ENCODE measurements at places on chromosomes 12 and 14. TPM values are rescaled to one million over a fixed set of nuclear protein-coding genes. Genes with fewer than 3 reads are reported as not detected.
A peak's percentile ranks its signal among the peaks of the same experiment; 100 is the strongest.

DNA sequence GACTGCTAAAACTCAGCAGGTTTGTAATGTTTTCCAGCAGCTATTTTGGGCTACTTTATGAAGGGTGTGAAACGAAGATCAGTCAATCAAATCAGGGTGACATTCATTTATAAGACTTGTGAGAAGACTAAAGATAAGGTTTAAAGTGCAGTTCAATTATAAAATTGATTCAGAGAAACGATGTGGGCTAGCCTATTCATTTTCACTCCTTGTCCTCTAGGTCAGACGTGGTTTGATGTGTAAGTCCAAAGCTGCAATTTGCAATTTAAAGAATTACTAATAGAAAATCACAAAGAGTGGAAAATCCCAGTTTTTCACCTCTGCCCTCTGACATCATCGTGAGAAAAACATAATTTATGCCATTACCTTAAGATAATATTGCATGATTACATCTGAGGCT lies 243.5 kb upstream of the NOVA1 start:
- DNase-seq: no peak

- DNase-seq: no peak
Measured at GRCh38 chr12:92810370-92810769, 107.6 kb downstream of the PLEKHG7 start.

DNA sequence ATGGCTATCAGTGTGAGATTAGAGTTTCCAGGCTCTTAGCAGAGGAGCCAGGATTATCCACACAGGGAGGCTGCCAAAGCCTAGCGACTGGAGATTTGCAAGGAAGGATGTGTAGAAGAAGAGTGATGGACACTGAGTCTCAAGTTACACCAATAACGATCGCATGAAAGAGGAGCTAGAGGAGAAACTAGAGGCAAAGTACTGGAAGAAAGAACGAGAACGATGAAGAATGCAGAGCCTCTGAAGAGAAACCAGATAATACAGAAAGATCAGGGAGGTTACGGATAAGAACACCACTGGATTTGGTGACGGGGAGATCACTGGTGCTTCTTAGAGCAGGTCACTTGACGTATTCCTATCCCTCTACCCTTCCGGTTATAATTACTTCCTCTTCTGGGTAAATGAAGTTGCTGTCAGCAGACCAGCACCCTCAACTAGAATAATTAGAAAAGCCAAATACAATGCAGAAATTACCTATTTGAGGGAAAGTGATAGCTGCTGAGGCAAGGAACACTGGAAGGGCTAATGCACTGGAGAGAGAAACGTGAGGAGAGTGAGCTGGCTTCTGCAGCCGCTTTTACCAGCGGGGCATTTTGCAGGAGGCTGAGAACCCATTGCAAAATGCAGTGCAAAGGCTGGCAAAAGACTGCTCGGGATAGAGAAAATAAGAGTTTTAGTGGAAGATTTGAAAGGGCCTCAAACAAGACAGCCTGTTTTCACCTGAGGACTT lies 93.1 kb upstream of the HIF1A start:
- no peak for DNase-seq

DNA sequence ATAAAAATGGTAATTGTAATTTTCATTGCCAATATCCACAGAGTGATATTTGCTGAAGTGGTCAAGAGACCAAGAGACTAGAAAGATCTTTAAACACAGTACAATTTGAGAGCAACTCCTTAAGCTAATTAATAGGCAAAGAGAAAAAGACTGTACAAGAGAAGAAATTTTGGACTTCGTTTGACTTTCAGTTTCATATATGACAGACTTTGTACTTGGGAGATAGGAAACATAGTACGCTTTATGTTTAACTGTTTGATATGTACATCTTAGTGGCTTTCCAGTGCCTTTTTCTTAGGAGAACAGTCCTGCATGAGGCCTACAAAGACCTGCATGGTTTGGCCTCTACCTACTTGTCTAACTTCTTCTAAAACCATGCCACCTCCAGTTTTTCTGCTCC lies 1118.1 kb downstream of the TRHDE start:
- no peak for DNase-seq

GRCh38 chr12:32032205-32032810 lies 73.1 kb downstream of the RESF1 start:
- no peak for DNase-seq

DNA sequence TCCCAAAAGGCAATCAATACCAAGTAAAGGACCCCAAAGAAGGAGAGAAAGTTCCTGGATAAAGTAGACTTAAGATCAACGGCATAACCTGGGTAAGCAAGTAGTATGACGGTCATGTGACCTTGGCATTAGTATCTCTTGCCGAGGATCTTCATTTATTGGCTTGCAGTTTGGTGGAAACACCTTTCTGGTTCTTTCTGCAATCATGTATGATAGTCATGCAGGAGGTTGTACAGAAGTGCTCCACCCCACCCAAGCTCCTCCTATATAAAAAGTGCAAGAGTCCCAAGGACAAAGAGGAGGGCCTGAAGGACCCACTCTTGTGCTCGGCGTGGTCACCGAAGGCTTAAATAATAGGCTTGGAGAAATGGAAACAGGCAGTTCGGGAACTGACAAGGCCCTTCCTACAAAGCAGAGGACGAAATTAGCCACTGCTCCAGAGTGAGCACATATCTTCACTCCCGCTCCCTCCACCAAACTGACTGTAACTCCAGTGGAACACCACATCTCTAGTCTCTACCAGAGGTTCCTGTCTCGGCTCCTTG lies 750 bp downstream of the CS start:
- DNase-seq: peak; percentile 72

- no peak for DNase-seq
Measured at GRCh38 chr14:25102788-25103187, 52.8 kb upstream of the STXBP6 start.

DNA sequence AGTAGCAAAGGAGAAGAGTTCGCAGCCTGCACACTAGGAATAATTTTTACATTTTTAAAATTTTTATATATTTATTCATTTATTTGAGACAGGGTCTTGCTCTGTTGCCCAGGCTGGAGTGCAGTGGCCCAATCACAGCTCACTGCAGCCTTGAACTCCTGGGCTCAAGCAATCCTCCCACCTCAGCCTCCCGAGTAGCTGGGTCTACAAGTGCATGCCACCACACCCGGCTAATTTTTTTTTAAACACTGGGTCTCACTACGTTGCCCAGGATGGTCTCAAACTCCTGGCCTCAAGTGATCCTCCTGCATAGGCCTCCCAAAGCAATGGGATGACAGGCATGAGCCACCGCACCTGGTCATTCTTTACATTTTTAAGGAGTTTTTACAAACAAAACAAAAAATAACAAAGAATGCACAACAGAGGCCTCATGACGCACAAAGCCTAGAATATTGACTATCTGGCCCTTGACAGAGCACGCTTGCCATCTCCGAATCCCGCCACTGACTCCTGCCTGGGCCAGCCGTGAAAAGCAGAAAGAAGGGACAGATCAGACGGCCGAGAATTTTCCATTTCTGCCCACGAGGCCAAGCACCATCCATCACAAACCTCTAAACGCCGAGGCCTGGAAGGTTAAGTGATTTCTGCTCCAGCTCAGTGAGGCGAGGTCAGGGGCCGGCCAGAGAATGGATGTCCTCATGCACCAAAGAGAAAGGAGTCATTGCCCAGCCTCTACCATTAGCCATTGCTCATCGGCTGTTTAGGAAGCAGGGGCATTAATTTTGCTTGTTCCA lies 120.0 kb downstream of the SCARB1 start:
- no peak for DNase-seq

DNA sequence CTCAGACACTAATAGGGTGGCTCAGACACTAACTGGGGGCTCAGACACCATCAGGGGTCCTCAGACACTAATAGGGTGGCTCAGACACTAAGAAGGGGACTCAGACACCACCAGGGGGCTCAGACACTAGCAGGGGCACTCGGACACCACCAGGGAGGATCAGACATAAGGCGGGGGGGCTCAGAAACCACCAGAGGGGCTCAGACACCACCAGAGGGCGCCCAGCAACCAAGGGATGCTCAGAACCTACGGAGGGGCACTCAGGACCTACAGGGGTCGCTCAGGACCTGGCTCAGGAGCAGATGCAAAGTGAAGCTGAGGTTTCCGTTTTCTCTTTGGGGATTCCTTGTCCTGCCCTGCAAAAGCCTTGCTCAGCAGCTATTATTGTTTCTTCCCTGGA lies 448.5 kb downstream of the TMEM121 start:
- DNase-seq: peak; percentile 46

GRCh38 chr12:29025937-29026336 lies 123.1 kb upstream of the FAR2 start:
- DNase-seq: no peak

- no peak for DNase-seq
Measured at GRCh38 chr12:83322809-83323208, 636.1 kb downstream of the TMTC2 start.

- no peak for DNase-seq
Measured at GRCh38 chr14:56796259-56796658, 14.0 kb downstream of the OTX2 start.

DNA sequence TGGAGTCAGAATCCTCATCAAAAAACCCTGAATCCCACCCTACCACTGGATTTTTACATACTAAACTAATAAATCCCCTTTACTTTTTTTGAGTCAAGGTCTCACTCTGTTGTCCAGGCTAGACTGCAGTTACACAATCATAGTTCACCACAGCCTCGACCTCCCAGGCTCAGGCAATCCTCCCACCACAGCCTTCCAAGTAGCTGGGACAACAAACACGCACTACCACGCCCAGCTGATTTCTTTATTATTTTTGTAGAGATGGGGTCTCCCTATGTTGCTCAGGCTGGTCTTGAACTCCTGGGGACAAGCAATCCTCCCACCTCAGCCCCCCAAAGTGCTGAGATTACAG lies 24.3 kb downstream of the SPTSSA start:
- DNase-seq: no peak

- no peak for DNase-seq
Measured at GRCh38 chr14:21820631-21821030, 147.0 kb upstream of the OR4E1 start.

DNA sequence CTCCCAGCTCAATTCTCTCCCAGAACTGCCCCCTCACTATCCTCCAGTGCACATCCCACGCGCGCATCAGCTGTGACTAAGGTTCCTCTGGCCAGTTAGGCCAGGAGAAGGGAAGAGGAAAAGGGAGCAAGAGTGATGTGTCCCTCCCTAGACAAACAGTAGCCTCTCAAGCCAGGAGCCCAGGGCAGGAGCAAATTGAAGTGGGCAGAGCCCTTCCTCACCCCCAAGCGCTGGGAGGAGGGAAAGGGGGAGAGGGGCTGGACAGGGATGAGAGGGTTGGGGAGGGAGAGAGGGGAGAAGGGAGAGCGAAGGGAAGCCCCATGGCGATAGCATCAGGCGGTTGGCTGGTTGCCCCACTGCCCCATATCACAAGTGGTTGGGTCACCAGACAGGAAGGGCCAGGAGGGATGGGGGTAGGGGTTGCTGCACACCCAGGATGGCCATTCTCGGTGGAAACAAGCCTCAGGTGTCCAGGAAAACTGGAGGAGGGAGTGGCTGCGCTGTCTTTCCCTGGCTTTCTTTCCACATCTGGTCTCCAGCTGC lies 1.1 kb downstream of the CD63 start:
- DNase-seq: no peak

- no peak for DNase-seq
Measured at GRCh38 chr12:1692226-1692625, 1.4 kb downstream of the ADIPOR2 start.

DNA sequence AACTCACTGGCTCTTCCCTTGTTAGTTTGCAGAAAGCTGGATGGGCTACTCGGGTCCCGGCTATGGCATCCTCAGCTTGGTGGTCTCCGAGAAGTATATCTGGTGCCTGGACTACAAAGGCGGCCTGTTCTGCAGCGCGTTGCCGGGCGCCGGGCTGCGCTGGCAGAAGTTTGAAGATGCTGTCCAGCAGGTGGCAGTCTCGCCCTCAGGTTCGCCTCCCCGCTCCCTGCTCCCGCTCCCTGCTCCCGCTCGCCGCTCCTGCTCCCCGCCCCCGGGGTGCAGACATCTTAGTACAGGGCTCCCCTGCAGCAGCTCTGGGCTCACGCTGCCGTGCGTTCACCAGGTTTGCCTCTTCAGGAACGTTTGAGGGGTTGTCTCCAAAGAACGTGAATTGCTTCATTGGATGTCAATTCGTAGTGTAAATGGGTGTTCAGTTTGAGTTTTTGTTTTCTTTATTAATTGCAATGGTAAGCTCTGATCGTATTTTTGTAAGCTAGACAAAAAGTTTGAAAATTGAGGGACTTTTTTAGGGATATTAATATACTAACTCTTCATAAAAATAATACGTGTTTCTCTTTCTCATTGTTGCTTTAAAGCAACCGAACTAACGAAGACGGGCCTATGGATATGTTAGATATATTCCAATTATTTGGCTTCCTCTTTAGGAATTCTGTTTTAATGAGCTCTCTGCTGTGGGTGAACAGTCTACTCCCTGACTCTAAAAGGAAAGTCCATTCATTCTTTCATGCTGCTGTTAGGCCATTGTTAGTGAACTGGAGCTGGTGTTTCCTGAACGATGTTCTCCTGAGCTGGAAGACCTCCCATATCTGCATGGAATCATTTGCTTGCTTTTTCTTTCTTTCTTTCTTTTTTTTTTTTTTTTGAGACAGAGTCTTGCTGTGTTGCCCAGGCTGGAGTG lies 71.3 kb downstream of the ANKRD9 start:
- peak; percentile 59 for DNase-seq

DNA sequence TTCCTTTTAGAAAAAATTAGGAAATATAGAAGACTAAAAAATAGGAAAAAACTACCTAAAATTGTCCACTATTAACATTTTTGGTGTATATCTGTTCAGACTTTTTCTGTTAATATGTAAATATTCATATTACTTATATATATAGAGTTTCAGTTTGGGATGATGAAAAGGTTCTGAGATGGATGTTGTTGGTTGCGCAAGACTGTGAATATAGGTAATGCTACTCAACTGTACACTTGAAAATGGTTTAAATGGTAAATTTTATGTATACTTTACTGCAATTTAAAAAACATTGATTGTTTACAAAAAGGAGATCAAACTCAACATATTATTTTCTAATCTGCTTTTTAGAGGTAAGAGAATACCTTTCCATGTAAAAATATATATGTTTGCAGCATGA lies 200.9 kb downstream of the RAD51B start:
- DNase-seq: no peak

- no peak for DNase-seq
Measured at GRCh38 chr14:89844508-89844907, 110.0 kb downstream of the EFCAB11 start.

- no peak for DNase-seq
Measured at GRCh38 chr14:102077382-102077709, 9.5 kb downstream of the HSP90AA1 start.

DNA sequence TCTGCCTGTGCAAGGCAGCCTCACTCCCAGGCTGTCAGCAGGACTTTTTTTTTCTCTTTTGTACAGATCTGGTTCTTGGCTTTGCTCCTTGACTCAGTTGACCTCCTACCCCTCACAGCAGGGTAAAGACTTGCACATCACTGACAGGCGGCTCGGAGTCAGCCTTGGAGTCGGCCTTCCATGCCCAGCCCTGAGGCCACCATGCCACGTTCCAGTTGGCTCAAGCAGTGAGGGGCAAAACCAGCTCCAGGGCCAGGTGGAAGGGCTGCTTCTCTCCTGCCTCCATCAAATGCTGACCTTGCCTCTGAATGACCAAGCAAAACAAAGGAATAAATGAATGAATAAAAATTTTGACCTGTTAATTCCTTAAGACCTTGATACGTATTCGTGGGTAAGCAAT lies 27.6 kb downstream of the JAG2 start:
- no peak for DNase-seq

TAS2R9 gene
- not detected for total RNA-seq

PDZRN4 gene
- not detected for total RNA-seq

SLC17A8 gene
- total RNA-seq: not detected

VPS33A gene
- total RNA-seq: 27.4 TPM

NTF3 gene
- not detected for total RNA-seq

PTHLH gene
- total RNA-seq: not detected

PRH2 gene
- not detected for total RNA-seq

CCND2 gene
- total RNA-seq: 206 TPM

ZFHX2 gene
- total RNA-seq: 0.42 TPM

TMEM119 gene
- 5.9 TPM for total RNA-seq
